ENCODE measurements at places on chromosomes 7 and 10.

- DNase-seq, result no peak
Observed at GRCh38 chr10:5411941-5412276, 448 bp upstream of the NET1 start.

- DNase-seq, result no peak
Observed at GRCh38 chr7:123738356-123738755, 10.4 kb downstream of the WASL start.

- no peak for DNase-seq
Observed at GRCh38 chr10:49212076-49212475, 23.9 kb upstream of the TMEM273 start.

DNA sequence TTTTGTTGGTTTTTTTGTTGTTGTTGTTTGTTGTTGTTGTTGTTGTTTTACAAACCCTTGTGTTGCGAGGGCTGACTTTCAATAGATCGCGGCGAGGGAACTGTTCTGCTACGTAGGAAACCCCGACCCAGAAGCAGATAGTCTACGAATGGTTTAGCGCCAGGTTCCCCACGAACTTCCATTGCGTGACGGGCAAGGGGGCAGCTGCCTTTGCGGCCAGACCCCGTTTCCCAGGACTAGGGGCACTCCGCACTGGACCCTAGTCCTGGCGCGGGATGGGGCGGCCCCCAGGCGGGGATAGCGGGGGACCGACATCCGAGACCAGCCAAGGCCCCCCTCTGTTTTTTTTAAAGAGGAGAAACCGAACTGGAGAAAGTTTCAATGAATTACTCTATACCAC, 119.6 kb downstream of the LRRTM3 start:
- no peak for DNase-seq

DNA sequence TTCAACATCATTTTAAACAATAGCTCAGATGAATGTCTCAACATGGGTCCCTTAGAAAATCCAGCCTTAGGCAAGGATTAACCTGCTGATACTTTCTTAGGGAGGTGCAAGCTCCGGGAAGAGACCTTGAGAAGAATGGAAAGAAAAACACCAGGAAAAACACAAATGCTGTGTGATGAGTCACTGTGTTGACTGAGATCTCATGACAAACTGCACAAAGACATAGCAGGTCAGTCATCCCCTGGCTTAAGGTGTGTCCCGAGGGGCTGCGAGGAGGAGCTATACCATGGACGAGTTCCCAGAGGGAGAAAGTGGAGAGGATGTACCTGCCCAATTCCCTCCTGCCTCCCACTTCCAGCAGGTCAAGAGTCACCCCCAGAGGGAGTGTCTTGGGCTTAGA, 98.0 kb downstream of the TEX36 start:
- DNase-seq, result no peak

- no peak for DNase-seq
Observed at GRCh38 chr7:7251742-7252141, 69.4 kb downstream of the C1GALT1 start.

DNA sequence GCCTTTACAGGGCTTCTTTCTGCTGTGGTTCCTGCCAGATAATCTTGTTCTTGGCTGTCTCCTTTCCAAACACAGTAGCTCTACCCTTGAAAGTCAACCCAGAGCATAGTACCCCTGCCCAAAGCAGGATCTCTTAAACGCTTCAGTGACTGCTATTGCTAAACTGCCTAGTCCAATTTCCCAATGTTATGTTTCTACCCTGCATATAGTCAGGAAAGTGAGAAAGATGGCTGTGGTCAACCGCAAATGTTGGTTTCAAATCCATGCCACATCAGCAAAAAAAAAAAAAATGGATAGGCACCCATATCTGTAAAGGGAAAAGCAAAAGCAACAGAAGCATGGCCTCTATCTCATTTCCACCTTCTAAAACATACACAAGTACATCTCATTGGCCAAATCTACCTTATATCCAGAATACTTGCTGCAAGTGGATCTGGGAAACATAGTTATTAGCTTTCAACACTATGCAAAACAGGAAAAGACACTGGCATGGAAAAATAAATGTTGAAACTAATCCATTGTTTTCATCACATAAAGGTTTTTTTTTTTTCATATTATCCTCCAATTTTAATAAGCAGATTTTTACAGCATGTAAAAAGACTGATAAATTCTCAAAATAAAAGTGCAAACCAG, 59.8 kb downstream of the DNAJC1 start:
- no peak for DNase-seq

DNA sequence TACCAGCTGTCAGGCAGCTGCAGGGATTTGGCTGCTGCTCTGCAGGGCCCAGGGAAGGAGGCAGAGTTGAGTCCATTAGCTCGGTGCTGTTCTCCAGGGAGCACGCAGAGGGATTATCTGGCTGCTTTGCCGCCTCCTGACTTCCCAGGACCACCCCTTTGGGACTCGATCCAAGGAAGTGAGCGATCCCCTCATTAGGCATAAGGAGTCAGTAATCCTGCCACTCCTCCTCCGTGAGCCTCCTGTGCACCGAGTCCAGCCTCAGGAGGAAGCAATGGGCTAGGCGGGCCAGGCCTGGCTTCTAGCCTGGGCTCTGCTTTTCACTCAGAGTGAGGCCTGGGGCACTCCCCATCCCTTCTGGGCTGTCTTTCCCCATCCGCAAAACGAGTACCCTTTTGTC, 417.9 kb downstream of the RPS24 start:
- DNase-seq, result peak; percentile 91

- no peak for DNase-seq
Observed at GRCh38 chr10:70139151-70139996, 6.7 kb upstream of the AIFM2 start.

GRCh38 chr7:119572541-119572940, 700.4 kb upstream of the KCND2 start:
- DNase-seq, result no peak

- DNase-seq, result peak; percentile 48
Observed at GRCh38 chr10:16828701-16829175, 11.5 kb upstream of the RSU1 start.

DNA sequence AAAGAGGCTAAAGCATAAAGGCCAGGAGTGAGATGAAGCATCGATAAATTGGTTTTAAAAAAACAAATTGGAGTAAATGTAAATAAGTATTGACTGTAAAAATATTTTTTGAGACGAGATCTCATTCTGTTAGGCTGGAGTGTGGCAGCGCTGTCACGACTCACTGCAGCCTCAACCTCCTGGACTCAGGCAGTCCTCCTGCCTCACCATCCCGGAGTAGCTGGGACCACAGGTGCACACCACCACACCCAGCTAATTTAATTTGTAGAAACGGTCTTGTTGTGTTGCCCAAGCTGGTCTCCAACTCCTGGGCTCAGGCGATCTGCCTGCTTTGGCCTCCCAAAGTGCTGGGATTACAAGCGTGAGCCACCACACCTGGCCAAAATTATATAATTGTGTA, 17.8 kb downstream of the HNRNPA2B1 start:
- no peak for DNase-seq

- no peak for DNase-seq
Observed at GRCh38 chr7:24604630-24605029, 31.4 kb downstream of the PALS2 start.

DNA sequence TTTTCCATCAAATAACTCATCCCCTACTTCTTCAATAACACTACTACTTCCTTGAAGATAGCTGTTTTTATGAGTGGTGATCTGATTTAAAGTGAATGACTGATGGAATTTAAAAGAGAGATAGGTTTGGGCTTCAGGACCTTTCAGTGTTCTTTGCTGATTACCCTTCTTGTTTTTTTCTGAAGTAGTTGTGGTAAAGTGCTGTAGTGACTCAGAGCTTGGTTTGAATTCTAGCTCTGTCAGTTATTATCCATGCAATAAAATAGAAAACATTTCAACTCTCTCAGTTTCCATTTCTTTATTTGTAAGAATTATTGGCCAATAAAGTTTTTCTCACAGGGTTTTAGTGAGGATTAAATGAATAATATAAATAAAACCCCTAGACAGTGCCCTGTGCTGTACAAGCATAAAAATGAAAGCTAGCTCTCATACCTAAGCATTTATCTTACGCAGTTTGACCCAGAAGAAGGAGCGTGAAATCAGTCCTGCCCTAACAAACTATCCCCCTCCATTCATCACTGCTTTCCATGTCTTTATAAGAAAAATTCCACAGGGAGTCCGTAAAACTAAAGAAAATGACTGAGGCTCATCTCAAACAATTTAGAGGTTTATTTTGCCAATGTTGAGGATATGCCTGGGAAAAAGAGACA, 25.1 kb upstream of the AKAP9 start:
- DNase-seq, result no peak

- DNase-seq, result no peak
Observed at GRCh38 chr7:140655511-140656408, 15.1 kb upstream of the DENND2A start.

GRCh38 chr10:127300868-127301321, 104.5 kb upstream of the INSYN2A start:
- DNase-seq, result no peak

DNA sequence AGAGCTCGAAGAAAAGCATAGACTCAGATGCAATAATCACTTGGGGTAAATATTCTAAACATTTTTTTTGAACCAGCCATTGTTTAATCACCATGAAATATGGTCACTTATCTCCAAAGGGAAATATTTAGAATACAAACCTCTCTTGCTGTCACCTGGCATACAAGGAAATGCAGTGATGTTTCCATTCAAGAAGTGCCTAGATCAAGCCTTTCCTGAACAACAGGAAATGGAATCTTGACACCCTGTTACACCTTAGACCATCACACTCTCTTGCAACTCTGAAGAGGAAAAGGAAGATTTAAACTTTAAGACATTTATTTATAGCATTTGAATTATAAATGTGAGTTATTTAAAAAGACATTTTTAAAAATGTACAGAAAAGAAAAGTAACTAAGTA, 263.0 kb upstream of the BMPER start:
- DNase-seq, result no peak

- no peak for DNase-seq
Observed at GRCh38 chr7:81478664-81479063, 291.2 kb downstream of the HGF start.

DNA sequence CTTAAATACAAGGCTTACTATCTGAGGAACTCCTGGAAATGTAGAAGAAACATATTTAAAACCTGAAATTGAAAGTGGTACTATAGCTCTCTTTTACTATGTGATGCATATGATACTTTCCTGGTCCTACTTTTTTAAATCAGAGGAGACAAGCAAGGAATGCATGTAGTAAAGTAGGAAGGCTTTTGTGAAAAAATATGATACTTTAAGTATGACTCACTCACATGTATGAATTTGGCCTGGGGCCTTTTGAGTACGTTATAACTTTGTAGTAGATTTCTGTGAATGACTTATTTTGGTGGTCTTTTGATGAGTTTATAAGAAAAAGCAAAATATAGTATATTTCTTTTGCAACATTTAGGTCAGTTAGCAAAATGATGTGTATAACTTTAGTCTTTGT, 53.8 kb downstream of the TAX1BP1 start:
- DNase-seq, result no peak

- DNase-seq, result no peak
Observed at GRCh38 chr7:41010967-41011366, 691.9 kb downstream of the INHBA start.

- no peak for DNase-seq
Observed at GRCh38 chr10:80491251-80492102, 37.4 kb downstream of the TSPAN14 start.

GRCh38 chr7:47185170-47185569, 396.7 kb downstream of the TNS3 start:
- DNase-seq, result no peak

DNA sequence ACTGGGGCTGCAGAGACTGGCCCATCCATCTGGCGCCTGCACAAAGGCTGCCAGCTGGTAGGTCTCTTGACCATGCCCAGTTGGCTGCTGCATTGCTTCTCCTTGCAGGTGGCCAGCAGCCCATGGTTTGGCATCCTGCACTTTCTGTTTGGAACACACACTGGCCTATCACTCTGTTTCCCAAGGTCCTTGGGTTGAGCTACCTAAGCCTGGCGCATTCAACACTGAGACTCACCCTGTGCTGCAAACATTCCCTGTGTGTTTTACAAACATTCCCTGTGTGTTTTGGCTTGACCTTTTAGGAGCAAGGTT, 55.5 kb downstream of the TACR2 start:
- DNase-seq, result no peak

DNA sequence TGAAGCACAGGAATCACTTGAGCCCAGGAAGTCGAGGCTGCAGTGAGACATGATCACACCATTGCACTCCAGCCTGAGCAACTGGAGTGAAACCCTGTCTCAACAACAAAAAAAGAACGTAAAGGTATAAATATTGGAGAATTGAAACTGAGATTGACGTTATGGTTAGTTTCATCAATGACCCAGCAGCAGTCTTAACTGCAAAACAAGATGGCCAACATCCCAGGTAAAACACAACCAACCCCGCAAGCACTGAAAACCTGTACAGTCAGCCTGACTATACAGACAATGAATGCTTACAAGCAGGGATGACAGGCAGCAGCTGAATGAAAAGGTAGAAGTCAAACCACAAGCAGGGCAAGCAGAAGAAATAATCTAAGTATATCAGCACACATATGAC, 34.7 kb downstream of the WAPL start:
- no peak for DNase-seq

DNA sequence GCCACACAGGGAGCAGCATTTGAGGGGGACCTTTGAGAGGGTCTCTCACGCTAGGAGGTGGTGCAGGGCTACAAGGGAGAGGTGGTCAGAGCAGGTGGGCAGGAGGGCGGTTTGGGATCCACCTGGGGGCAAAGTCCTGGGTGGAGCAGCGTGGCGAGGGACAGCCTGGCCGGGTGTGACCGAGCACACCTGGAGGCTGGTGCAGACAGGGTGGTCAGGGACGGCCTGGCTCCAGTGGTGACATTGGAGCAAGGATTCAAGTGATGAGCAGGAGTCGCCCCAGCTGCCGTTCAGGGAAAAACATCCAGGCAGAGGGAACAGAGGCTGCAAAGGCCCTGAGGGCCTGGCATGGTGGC, 36.0 kb downstream of the CLIP2 start:
- no peak for DNase-seq

DNA sequence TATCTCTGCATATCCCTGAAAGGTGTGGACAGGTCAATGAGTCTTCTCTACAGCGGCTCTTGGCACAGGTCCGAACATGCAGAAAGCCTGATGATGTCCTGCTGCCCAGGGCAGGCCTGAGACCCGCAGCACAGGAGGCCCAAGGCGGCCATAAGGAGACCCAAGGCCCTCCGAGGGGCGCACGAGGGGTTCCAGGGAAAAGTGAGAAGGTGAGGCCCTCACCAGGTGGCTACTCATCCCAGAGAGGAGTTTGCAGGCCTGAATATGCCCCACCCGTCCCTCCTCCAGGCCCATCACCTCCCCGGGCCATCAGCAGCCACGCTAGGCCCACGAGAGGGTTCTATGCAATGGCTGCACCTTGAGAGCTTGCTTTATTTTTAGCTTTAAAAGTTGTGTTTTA, 173.4 kb upstream of the RHEB start:
- DNase-seq, result no peak

- DNase-seq, result no peak
Observed at GRCh38 chr7:84009782-84010181, 184.8 kb downstream of the SEMA3A start.

DNA sequence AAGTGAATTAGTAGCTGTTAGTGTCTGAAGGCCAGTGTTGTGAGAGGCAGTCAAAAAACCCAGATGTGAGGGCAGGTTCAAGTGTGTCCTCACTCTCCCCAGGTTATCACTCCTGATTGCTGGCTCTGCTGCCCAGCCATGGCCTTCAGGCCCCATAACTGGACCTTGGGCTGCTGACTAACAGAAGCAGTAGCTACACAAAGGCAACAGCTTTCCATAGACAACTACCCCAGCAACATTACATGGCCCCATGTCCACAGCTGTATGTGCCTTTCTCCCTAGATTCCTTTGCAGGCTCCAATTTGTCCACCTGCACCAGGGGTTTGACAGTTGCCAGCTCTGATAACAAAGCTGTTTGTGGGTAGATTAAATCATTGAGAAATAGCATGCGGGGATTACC, 297.8 kb downstream of the ARL4A start:
- no peak for DNase-seq

GRCh38 chr10:37434091-37434490, 308.7 kb downstream of the ANKRD30A start:
- DNase-seq, result no peak
